Breast epithelium (tissue), 4 donors: ENCODE measurements at places on chromosomes 4 and X.

- no peak for DNase-seq
Observed at GRCh38 chrX:15679246-15679645, 14.6 kb upstream of the CLTRN start.

DNA sequence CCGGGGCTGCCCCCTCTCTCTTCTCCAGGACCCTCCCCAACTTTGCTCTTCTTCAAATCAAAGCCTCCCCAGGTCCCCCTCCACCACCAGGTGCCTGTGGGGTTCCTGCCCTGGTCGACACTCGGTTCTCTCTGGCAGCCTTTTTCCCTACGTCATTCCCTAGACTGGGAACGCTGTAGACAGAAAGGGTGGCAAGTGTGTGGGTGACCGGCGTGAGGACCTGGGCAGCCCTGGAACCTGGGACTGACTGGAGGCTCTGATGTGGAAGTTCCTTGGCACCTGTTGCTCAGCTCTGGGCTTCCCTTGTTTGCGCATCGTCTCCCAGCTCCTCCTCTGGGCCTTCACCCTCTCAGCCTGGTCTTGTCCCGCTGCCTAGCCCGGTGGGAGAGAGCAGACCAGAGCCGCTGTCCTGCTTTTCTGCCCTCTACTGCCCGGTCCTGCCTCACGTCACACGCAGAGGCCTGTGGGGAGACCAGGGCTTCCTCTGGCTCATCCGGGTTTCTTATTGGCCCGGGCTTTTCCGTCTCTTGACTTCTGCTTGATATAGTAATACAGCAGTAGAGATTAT is 1.3 kb downstream of the TACC3 start:
- no peak for DNase-seq

GRCh38 chr4:39337841-39338240 is 28.3 kb downstream of the RFC1 start:
- no peak for DNase-seq

GRCh38 chr4:173501592-173502150 is 28.4 kb downstream of the HAND2 start:
- DNase-seq: no peak

GRCh38 chr4:6771229-6771671 is 11.3 kb upstream of the KIAA0232 start:
- DNase-seq: peak; percentile 84

DNA sequence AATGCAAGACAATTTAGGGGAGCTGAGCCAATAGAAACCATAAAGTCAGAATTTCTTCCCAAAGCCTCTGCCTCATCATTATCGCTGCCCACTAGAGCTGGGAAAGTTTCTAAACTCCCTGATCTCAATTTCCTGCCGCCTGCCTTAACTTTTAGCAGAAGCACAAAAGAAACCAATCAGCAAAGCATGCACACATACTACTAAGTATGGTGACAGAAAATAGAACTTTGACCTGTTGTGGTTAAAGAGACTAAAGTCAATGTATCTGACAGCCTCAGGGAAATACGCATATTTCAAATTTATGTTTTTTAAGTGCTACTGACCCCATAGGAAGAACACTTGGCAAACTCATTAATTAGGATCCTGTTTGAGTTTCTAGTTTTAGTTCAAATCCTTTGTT is 10.1 kb downstream of the STK26 start:
- no peak for DNase-seq

DNA sequence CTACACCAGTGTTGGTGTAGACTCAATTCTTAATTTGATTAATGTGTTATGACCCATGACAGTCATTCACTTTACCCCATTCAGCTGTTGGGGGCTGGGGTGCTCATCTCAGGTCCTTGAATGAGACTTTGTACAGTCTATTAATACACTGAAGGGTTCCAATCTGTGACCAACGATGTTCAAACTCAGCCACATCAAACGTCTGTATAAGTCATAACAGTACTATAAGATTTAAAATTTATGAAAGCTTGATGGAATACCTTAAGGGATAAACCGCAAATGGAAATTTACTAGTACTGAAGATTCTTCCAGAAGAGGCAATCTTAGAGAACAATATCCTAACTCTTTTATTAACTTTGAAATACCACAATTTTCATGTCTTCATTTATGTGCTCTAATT is 33.7 kb downstream of the REST start:
- DNase-seq: no peak

DNA sequence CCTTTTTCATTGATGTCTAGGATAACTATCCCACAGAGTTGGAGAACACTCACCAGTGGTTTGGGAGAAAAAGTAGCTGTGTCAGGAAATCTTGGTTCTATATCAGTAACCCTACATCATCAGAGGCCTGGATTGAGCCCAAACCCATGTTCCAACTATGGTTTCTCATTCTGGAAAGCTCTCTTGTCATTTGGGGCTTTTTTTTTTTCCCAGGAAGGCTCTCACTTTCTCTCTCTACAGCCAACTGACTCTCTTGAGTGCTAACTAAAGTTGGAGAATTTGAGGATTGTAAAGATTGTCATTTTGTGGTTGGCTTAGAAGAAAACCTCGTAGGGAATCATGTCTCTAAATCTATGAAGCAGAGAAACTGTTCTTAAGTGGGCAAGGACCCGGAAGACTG is 228.2 kb upstream of the DIPK2B start:
- no peak for DNase-seq

DNA sequence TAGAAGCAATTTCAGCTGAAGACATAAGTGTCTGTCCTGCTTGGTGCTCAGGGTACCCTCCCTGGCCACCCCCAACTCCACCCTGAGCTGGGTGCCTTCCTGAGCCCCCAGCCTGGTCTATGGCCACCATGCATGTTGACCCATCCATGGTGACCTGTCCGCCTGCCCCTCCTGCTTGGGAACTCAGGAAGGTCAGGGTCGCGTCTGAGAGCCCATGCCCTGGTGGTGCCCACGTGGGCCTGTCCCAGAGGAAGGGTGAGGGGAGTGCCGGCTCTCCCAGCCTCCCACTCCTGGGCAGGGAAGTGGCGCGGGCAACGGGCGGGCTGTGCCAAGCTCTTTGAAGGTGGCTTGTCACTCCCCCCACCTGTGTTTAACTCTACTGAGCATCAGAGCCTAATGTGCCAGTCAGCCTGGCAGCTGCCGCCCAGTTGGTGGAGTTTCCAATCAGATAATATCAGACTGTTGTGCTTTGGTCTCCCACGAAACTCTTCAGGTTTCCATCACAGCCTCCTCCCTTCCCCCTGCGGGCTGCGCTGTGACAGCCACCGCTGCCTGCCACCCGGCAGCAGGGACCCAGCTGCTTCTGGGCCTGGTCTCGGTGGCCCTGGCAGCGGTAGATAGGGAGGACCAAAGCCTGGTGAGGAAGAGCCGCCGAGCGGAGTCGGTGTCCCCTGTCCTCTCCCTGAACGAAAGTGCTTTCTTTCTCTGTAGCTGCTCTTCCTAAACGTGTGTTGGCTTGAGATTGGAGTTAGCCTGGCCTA is 4.8 kb downstream of the SH3BP2 start:
- peak; percentile 73 for DNase-seq

DNA sequence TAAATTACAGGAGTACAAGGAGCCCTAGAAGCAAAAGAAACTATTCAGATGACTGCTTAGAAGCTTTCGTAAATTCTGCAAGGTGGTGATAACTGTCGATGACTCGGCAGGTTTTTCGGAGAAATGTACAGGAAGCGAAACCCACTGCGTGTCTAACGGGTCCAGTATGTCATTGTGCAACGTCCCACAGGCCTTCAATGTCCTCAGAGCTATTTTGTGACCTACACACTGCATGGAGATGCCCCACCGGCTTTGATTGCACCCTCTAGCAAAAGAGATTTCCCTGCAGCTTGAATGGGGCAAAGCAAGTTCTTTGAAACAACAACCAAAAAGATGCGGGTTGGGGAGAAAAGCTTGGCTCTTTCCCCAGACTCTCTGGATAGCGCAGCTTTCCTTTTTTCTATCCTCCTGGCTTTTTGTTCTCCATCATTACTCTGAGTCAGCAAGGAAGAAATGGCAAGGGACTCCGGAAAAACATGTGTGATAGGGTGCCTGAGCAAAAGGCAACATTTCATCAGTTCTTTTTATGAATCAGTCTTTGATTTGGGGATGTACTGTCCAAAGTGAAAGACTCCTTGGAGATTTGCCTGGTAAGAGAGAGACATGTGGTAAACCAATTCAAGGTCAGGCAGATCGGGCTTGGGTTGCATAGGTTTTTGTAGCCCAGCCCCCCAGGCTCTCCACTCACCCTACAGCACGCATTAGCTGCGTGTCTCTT is 112.0 kb upstream of the TBL1X start:
- no peak for DNase-seq

DNA sequence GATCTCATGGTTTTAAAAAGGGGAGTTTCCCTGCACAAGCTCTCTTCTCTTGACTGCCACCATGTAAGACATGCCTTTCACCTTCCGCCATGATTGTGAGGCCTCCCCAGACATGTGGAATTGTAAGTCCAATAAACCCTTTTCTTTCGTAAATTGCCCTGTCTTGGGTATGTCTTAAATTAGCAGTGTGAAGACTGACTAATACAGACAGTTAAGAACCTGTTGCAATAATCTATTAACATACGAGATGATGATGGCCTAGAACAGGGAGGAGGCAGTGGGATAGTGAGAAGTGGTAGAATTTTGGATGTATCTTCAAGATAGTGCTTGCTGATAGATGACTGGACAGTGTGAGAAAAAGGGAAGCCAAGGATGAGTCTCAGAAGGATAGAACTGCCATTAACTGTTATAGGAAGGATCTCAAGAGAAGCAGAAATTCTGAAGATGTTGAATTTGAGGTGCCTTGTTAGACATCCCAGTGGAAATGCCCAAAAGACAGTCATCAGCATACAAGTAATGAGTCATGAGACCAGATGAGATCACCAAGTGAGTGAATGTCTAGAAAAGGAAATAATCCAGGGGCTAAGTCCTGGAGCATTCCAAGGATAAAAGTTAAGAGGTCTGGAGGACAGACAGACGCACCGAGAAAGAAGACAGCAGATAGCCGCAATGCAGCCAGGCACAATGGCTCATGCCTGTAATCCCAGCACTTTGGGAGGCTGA is 38.8 kb upstream of the UGDH start:
- DNase-seq: no peak

GRCh38 chr4:132662456-132662855 is 486.6 kb upstream of the PCDH10 start:
- DNase-seq: no peak

GRCh38 chr4:53066155-53066554 is 204.0 kb downstream of the RASL11B start:
- no peak for DNase-seq

DNA sequence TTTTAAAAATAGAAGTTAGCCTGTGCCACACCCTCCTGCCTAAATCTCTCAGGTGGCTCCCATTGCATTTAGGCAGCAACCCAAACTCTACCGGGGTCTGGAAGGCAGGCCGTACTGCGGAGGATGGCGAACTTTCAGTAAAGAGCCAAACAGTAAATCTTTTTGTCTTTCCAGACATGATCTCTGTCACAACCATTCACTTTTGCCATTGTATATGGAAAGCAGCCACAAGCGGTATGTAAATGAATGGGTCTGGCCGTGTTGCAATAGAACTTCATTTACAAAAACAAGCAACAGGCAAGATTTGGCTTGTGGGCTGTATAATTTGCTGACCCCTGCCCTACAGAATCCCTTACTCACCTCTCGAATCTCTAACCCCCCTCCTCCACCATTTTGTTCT is 3.3 kb downstream of the RADX start:
- DNase-seq: no peak

DNA sequence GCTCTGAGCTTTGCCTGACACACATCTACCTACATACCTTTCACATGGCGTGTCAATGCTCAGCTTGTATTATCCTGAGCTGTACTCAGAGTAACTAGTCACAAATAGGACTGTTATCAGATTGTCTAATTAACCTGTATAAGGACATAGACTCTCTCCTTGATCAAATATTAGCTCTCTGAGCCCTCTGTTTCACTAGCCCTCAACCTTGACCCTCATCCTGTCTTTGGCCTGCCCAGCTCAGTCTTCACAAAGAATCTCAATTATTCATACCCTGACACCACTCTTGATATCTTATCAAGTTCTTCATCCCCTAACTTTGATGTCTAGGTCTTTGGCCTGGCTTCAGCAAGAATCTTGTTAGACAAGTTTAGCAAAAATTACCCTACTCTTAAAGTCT is 320.7 kb upstream of the PCDH7 start:
- DNase-seq: no peak

DNA sequence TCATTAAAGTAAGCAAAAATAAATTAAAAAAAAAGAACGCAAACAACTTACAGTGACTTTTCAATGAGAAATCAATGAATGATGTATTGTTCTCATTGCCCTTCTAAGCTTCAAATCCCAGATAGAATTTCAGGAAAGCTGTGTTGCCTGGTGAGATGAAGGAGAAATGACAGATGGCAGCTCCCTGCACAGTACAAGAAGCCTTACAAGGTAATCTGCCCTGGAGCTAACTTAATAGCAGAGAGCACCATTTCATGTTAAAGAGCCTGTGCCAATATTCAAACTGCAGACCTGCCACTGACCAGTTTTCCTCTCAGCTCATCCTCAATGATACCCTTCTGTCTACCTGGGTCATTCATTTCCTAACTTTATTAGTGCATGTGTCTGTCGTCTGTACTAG is 54.0 kb downstream of the GC start:
- no peak for DNase-seq

GRCh38 chrX:103640401-103641155 is 11.8 kb downstream of the TCEAL1 start:
- DNase-seq: no peak

- DNase-seq: no peak
Observed at GRCh38 chr4:112140536-112140935, 4.7 kb upstream of the FAM241A start.

- no peak for DNase-seq
Observed at GRCh38 chrX:129983575-129984110, 1.2 kb downstream of the BCORL1 start.

- DNase-seq: no peak
Observed at GRCh38 chrX:110346681-110347080, 12.0 kb upstream of the RTL9 start.

GRCh38 chr4:138310991-138311390 is 68.8 kb upstream of the SLC7A11 start:
- DNase-seq: no peak

DNA sequence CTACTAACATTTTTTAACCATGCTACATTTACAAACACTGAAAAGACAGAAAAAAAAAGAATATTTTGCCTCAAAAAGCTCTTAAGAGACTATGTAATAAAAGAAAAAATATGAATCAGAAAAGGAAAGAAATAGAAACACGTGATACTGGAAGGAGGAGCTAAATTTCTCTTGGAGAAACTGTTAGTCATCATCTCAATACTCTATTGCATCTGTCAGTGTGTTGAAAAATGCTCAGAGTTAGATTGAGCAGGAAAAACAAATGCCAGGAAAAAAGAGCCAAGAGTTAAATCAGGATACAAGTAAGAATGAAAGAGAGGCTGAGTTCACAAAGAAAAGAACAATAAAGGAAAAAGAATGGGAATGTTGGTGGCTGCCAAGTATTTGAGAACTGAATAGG is 2.6 kb downstream of the RAB28 start:
- DNase-seq: no peak

- no peak for DNase-seq
Observed at GRCh38 chrX:17805120-17805519, 56.0 kb downstream of the RAI2 start.

DNA sequence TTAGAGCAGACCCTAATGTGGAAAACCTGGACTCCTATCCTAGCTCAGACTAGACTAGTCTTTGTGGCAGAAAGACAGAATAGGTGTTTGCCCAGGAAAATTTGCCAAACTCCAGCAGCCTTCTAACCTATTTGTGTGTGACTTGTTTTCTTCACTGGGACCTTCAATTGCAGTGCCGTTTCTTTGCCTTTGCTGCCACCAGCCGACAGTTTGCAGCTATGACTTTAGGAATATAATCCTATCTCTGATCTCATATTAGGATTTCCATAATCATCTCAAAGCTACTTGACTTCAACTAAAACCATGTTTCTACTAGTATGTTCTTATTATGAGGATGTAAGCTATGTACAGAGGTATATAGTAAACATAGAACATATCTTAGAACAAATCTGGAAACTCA is 60.2 kb upstream of the PGAM4 start:
- no peak for DNase-seq
